ENCODE measurements at places on chromosomes 2 and 18. TPM values are rescaled to one million over a fixed set of nuclear protein-coding genes. Genes with fewer than 3 reads are reported as not detected.

The FZD7 gene
- total RNA-seq: 15.2 TPM

The CHRND gene
- not detected for total RNA-seq

The SULT1C3 gene
- total RNA-seq: not detected

The KCNIP3 gene
- total RNA-seq: 2.4 TPM

GRCh38 chr2:238010572-238010971 lies 43.8 kb downstream of the UBE2F start:
- DNase-seq: no peak

DNA sequence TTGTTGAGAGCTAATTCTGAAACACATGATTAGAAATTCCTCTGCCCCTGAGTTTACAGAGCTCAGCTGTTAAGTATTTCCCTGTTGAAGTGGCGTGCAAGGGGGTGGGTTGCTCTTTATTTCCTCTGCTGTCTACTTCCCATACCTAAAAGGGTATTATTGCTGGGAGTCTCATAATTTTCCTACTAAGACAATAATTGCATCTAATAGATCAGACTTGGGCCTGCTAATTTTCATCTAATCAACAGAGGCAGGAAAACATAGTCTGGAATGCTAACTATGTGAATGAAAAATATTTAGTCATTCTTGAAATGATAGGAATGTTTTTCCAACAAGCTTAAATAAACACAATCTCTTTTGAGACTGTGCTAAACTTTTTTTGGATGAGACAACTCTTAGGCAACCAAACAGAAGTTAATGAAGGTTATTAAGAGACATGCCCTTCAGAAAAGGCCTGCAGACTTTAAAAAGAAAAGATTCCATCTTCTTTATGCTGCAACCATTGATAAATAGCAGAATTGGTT lies 111.4 kb downstream of the FEZ2 start:
- DNase-seq: no peak

DNA sequence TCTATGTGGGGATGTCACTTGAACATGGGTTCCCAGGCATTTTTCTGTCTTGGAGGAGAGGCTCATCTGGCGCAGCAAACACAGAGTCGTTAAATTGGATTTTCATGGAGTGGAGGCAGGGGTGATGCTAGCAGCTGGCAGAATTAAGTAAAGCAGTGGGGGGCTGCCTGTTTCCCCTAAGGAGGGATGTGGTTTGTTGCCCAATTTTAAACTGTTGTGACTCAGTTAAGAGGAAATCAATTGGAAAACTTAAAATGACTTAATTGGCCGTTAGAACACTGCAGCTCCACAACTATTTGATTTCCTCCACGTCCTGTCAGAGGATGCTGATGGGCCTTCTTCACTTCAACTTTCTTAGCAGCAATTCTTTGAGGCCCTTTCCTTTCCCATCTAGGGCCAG lies 354.1 kb upstream of the ATP5MC3 start:
- no peak for DNase-seq

GRCh38 chr18:24603151-24603550 lies 142.7 kb downstream of the HRH4 start:
- DNase-seq: no peak

- no peak for DNase-seq
These were observed 31.2 kb upstream of the HPCAL1 start for GRCh38 chr2:10271509-10271908.

- DNase-seq: no peak
These were observed 275.0 kb upstream of the NXPH2 start for GRCh38 chr2:139055202-139055601.

GRCh38 chr2:64985447-64985846 lies 3.8 kb upstream of the SLC1A4 start:
- no peak for DNase-seq

GRCh38 chr2:101883860-101884259 lies 107.9 kb upstream of the IL1R2 start:
- DNase-seq: no peak

GRCh38 chr2:194465641-194466040 lies 1191.4 kb upstream of the SLC39A10 start:
- DNase-seq: no peak

DNA sequence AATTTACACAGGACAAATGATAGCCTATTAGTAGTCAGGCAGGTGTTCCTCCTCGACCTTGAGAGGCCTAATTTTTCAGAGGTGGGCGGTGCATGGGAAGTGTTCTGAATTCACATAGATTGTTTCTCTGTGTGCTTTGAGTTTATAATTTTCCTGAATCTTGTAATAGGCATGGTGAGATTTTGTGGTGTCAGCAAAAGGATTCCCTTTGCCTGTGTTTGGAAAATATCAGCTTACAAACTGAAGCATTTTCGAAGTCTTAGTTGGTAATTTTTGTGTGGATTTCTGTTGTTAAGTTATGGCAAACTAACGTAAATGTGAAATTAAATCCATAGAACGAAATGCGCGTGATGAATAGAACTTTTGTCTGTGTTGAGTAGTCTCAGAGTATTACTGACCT lies 194.0 kb upstream of the RBMS1 start:
- DNase-seq: no peak

DNA sequence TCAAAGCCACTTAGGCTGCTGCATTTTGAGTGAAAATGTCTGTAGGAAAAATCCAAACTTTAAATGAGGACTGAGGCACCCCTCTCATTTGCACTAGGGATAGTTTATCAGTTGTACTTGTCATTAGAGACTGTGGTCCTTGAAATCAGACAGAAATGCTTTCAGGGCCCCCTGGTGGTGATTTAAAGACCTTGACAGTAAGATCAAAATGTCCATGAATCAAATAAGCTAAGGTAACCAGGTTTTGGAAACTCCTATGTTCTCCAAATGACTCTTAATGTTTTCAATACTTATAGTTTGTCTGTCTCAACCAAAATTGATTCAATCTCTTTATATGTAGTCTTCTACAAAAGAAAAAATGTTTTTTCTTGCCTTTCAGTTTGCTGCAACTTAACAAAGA lies 28.8 kb upstream of the DDX18 start:
- DNase-seq: no peak

DNA sequence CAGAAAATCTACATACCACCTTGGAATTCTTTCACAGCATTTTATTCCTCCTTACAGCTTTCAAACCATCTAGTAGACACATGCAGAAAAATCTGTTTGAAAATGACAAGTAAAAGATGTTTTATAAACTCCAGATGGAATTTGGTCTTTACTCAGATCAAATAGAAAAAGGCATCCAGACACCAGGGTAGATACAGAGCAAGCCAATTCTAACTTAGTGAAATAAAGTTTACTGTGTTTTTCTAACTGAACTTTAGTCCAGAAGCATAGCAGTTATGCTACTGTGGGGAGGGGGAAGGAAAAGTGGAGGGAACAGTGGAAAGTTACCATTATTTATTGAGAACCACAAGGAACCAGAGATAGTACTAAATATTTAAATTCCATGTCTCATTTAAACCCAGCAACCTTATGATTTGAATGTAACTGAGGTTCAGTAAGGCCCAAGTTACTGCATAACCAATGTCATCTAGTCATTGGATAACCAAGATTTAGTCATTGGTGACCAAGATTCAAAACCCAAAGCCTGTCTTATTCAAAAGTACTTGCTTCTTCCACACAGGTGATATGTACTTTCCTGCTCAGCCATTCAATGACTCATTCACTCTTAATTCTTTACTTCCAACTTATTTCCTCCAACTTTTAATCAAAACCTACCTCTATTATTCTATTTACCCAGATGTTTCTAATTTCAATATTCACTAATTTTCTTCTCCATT lies 57.7 kb downstream of the RAD51AP2 start:
- no peak for DNase-seq
